Omental fat pad (tissue), 4 donors: ENCODE measurements at places on chromosomes 7 and 10.

DNA sequence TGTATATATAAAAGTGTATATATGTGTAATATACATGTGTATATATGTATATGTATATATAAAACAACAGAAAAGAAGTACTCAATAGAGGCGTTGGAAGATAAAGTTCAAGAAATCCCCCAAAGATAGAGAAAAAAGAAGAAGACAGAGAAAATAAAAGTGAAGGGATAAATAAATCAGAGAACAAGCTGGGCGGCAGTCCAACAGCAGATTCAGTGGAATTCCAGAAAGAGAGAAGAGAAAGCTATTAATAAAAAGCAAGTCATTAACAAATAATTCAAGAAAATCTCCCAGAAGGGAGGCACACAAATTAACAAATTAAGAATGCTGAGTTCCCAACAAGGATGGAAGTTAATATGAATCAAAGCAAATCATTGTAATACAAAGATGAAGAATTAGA is 59.3 kb upstream of the RNF148 start:
- DNase-seq, result no peak

- DNase-seq, result no peak
Measured at GRCh38 chr7:137120690-137121089, 222.8 kb downstream of the PTN start.

DNA sequence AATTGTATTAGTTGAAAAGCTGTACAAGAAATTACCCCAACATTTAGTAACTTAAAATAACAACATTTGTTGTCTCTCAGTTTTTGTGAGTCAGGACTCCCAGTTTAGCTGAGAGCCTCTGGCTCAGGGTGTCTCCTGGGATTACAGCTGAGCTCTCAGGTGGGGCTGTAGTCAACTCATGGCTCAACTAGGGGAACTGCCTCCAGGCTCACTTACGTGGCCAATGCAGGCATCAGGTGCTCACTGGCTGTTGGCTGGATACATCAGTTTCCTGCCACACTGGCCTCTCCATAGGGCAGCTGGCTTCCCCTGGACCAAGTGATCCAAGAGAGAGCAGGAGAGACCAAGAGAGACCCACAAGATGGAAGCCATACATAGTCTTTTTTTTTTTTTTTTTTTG is 17.5 kb downstream of the CCNY start:
- DNase-seq, result no peak

- DNase-seq, result no peak
Measured at GRCh38 chr7:103009466-103010185, 65.0 kb downstream of the FBXL13 start.

DNA sequence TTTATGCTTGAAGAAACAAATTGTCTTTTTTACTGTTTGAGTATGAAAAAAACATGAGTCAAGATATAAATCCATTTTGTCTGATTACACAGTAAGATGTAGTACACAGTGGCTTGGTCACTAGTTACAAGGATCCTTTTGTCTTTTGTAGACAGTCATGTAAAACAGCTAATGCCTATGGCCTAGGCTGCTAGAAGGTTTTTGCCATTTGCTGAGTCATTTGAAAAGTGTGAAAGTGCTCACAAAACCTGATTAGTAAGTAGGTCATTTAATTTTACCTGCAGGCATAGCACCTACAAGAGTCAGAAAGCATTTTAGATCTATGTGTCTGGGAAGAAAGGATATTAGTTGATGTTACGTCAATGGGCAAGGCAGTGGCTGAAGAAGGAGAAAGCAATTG is 819.4 kb downstream of the MAGI2 start:
- no peak for DNase-seq

- no peak for DNase-seq
Measured at GRCh38 chr7:115087437-115087836, 165.5 kb downstream of the MDFIC start.

GRCh38 chr10:20776384-20777118 is 120.6 kb downstream of the NEBL start:
- DNase-seq, result no peak

DNA sequence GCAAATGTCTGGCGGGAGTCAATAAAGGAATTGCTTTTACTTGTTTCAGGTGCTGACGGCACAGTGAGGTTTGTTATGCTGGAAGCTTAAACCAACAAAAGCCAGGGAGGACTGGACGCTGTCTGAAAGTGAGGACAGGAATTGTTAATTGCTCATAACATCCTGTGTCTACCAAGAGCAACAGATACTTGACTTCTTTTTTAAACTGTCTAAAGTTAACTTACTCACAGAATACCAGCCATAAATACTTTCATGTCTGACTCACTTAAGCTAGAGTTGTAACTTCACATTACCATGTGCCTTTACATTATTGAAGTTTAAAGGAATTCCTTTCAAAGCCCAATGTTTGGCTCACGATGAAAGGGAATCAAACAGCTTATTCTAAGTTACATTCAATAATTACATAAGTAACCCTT is 252.7 kb upstream of the SHH start:
- DNase-seq, result no peak

DNA sequence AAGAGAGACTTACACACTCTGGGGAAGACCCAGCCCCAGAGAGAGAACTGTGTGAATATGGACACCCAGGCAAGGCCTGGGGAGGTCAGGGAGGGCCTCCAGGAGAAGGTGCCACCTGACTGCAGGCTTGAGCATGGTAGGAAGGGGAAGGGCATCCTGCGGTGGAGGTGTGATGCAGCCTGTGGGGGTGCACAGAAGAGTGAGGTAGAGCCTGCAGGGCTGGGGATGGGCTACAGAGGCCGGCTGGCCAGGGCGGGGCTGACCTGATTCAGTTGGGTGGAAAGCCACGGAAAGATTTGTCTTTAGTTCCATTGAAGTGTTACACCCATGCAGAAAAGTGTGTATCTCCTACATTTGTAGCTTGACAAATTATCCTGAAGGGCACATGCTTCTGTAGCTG is 47.6 kb downstream of the ZMIZ1 start:
- DNase-seq, result no peak

DNA sequence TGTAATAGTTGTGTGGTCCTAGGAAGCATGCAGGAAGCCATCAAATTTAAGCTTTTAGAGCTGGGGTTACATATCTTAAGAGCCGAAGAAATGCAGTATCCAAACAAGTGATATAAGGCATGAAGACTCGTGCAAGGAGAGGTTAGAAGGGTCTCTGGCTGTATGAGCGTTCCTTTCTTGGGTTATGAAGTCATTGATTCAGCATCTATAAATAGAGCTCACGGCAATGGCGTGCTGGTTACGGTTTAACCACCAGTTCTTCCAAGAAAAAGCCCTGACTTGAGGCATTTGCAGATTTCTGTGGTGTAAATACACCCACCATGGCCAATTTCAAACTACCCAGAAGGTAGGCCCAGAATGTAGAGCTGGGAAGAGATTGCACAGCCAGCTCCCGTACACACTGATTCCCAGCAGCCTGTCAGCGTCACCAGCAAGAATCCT is 72.0 kb upstream of the KAT6B start:
- DNase-seq, result no peak

- no peak for DNase-seq
Measured at GRCh38 chr7:117381362-117381761, 45.9 kb downstream of the ASZ1 start.

- DNase-seq, result no peak
Measured at GRCh38 chr10:110522365-110522988, 24.8 kb downstream of the DUSP5 start.

- no peak for DNase-seq
Measured at GRCh38 chr7:50397320-50397970, 52.7 kb downstream of the FIGNL1 start.

GRCh38 chr7:1858435-1859265 is 188.6 kb downstream of the ELFN1 start:
- DNase-seq, result no peak

DNA sequence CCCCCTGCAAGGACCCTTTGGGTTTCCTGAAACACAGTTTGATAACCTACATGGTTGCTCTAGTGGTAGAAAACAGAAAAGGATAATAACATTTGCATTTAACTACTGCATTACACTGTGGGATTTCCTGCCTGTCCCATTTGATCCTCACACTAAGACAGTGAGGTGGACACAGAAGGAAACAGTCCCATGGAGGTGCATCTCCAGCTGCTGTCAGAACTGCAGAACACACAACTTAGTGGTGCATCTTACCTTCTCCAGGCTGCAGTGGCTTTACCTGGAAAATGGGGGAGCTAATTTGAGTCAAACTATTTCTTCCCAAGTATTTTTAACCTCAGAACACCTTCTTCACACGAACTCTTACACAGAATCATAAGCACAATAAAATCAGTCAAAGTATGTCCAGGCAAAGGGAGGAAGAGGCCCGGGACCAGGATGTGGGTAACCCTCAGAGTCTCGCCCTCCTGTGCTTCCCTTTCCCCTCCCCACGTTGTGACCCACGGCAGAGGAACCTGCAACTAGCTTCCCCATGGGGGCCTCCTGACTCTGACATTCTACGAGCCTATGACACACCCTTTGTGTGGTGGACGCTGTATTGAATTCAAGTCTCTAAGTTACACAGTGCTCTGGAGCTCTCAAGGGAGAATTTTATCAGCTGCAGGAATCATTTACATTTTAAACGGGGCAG is 33.7 kb downstream of the SCRN1 start:
- DNase-seq, result no peak

- DNase-seq, result no peak
Measured at GRCh38 chr7:107051376-107051775, 6.9 kb downstream of the PRKAR2B start.

- no peak for DNase-seq
Measured at GRCh38 chr10:102505462-102506115, 1.8 kb downstream of the SUFU start.

GRCh38 chr7:155299535-155300202 is 2.0 kb downstream of the INSIG1 start:
- DNase-seq, result no peak

GRCh38 chr7:135620980-135621850 is 41.1 kb upstream of the STMP1 start:
- DNase-seq, result no peak

- DNase-seq, result no peak
Measured at GRCh38 chr10:112570585-112570984, 123.6 kb downstream of the VTI1A start.

DNA sequence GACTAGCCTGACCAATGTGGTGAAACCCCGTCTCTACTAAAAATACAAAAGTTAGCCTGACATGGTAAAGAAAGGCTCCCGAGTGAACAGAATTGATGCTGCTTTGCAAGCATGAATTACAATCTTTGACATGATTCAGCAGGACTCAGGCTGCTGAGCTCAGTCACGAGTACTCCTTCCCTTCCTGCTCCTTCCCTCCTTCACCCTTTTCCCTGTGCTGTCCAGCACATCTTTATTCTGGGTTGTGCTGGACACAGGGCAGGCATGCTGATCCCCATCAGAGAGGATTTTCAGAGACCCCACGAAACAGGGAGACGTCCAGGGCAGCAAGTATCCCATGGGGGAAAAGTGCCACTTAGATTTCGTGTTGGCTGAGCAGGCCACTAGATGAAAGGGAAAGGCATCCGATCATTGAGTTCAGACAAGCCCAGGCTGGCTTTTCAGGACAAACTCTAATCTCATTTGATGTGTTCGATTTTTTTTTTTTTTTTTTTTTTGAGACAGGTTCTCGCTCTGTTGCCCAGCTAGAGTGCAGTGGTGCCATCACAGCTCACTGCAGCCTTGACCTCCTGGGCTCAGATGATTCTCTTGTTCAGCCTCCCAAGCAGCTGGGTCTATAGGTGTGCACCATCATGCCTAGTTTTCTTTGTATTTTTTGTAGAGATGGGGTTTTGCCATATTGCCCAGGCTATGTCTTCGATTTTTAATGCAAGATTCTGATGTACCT is 36.5 kb downstream of the BAMBI start:
- DNase-seq, result no peak

GRCh38 chr7:91233212-91233611 is 31.0 kb upstream of the FZD1 start:
- no peak for DNase-seq

- DNase-seq, result peak; percentile 84
Measured at GRCh38 chr10:30434273-30435072, 489 bp downstream of the MAP3K8 start.

- DNase-seq, result no peak
Measured at GRCh38 chr10:27832826-27833225, 87.2 kb upstream of the MKX start.

GRCh38 chr10:107701943-107702342 is 537.4 kb upstream of the SORCS1 start:
- no peak for DNase-seq

- DNase-seq, result no peak
Measured at GRCh38 chr10:24376731-24377130, 167.8 kb downstream of the KIAA1217 start.

GRCh38 chr7:28375729-28376128 is 36.6 kb upstream of the CREB5 start:
- DNase-seq, result no peak

- DNase-seq, result no peak
Measured at GRCh38 chr7:151806952-151807775, 69.8 kb downstream of the PRKAG2 start.

- DNase-seq, result no peak
Measured at GRCh38 chr10:89481662-89482061, 53.7 kb downstream of the SLC16A12 start.

GRCh38 chr10:26780106-26780792 is 80.5 kb downstream of the ABI1 start:
- no peak for DNase-seq

GRCh38 chr7:44629829-44630522 is 23.5 kb downstream of the OGDH start:
- no peak for DNase-seq

DNA sequence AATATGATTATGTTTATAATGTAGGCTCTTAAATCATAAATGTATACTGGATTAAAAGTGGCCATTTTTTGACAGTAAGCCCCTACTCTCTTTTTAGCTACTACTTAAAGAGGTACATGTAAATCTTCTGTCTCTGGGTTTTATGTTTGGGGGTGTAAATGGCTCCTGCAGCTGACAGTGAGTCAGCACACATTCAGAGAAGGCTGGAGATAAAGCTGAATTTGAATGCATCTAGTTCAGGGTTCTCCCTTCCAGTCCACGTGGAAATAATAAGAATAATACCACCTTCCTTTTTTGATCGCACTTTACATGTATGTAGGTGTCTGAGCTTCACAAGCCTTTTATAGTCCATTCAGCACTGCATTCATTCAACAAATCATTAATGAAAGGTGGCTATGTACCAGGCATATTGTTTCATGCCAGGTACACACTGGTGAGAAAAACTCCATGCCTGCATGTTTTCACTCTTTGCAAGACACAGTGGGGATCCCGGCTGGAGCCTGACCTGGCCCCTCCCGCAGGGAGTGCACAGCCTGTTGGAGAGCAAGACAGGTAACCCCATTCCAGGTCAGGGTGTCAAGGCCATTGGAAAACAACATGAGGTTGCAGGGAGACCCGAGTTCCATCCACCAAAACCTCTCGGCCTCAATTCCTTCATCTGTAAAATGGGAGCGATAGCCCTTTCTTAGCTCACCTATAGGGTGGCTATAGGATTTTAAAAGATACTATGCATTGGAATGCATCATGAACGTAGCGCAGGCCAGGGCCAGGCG is 107.5 kb upstream of the ANLN start:
- DNase-seq, result no peak

GRCh38 chr7:92955081-92955480 is 118.7 kb upstream of the CDK6 start:
- DNase-seq, result no peak
